Activated CD4-positive, alpha-beta T cell treated with anti-CD3 and anti-CD28 coated beads, Interleukin-2, amount 10 ng/mL, durations not matched to agents 7 days and 5 days (primary cell): ENCODE measurements at places on chromosomes 1 and 21. TPM values are rescaled to one million over a fixed set of nuclear protein-coding genes. Genes with fewer than 3 reads are reported as not detected.

DNA sequence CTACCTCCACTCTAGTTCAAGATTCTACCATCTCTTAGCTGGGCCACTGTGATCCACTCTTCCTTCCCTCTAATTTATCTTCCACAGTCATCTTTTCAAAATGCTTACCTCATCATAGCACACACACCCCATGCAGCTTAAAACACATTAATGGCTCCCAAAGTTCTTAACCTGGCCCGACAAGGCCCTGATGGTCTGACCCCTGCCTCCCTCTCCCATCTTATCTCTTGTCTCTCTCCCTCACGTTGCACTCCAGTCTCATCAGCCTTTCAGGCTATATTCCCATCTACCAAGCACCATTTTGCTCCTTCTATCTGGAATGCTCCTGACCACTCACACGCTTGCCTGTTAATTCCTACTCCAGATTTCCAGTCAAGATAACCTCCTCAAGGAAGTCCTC is 2.5 kb upstream of the ZBTB8A start:
- peaks cover 69% of the 10 kb centered on the region for H3K27me3 ChIP-seq
- DNase-seq, result no peak
- no peak overlapping the region for H3K4me3 ChIP-seq
- peaks cover 8% of the 10 kb centered on the region for H3K4me1 ChIP-seq
- peaks cover 2% of the 10 kb centered on the region for H3K36me3 ChIP-seq

DNA sequence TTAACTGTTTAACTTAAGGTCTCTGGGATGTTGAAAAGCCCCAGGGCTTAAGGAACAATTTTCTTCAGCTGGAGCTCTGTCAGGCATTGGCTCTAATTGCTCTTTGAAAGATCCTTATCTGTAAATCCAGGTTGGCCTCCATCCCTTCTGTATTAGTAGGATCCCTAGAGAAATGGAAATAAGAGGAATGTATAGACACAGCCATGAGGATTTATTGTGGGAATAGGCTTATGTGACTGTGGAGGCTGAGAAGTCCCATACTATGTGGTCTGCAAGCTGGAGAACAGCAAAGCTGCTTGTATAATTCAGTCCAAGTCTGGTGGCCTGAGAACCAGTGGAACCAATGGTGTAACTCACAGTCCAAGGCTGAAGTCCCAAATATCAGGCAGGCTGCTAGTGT is 47.6 kb upstream of the VAV3 start:
- H3K4me1 ChIP-seq, result no peaks in the 10 kb centered on the region
- no peak overlapping the region for H3K27ac ChIP-seq
- no peak for DNase-seq
- H3K36me3 ChIP-seq, result no peaks in the 10 kb centered on the region
- no peaks in the 10 kb centered on the region for H3K27me3 ChIP-seq

The TBX19 gene
- 3.1 TPM for total RNA-seq

The ATP8B2 gene
- 138 TPM for total RNA-seq

DNA sequence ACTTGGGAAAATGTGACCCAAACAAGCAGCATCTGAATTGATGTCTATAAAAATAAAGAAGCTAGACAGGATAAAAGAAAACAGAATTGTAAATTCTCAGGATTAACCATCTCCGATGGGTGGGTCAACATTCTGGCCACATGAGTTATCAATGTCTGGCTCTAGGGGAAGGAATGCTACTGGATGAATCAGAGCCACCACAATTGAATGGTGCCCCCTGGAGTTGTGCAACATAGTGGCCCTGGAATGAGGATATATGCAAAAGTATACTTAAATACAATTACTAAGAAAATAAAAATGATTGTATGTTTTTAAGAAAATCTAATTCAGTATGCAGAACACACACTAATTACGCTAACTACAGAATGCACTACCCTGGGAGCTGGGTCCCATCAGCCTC is 185.6 kb downstream of the TGFBR3 start:
- H3K36me3 ChIP-seq, result peaks cover 47% of the 10 kb centered on the region
- no peak for DNase-seq
- no peaks in the 10 kb centered on the region for H3K27me3 ChIP-seq
- peaks cover 45% of the 10 kb centered on the region for H3K4me1 ChIP-seq
- H3K27ac ChIP-seq, result no peak overlapping the region

The C1QTNF12 gene
- 1.4 TPM for total RNA-seq

The MYBPH gene
- not detected for total RNA-seq

The UBL4B gene
- not detected for total RNA-seq

The BCL2L15 gene
- 1.1 TPM for total RNA-seq

DNA sequence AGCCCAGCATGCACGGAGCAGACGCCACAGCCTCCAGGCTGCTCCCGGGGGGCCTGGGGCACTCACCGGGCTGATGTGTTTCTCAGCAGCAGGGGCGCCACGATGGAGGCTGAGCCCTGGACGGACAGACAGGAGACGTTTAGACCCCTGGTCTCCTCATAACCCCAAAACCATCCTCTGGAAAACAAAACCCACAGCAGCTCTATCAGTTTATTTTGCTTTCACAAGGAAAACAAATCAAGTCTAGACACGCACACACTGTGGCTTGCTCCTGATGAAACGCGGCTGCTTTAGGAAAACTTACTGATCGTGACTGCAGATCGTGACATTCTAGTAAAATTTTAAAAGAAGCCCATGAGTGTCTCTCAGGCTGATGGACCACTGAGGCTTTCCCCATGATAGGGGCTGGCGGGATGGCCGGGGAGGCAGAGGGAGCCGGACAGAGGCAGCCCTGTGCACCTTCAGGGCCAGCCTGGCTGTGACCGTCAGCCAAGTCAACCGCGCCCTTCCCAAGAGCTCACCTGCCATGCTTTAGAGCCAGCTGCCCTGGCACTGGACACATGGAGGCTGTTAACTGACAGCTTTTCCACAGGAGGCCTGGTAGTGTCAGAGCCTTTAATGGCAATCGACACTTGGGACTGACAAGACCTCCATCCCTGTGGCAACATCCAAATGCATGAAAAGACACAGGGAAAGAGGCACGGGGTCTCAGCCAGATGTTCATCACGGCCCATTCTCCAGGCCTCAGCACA is 5.2 kb downstream of the POFUT2 start:
- DNase-seq, result no peak
- peaks cover 28% of the 10 kb centered on the region for H3K36me3 ChIP-seq
- H3K4me1 ChIP-seq, result peaks cover 15% of the 10 kb centered on the region
- no peaks in the 10 kb centered on the region for H3K27me3 ChIP-seq
- no peak overlapping the region for H3K4me3 ChIP-seq

DNA sequence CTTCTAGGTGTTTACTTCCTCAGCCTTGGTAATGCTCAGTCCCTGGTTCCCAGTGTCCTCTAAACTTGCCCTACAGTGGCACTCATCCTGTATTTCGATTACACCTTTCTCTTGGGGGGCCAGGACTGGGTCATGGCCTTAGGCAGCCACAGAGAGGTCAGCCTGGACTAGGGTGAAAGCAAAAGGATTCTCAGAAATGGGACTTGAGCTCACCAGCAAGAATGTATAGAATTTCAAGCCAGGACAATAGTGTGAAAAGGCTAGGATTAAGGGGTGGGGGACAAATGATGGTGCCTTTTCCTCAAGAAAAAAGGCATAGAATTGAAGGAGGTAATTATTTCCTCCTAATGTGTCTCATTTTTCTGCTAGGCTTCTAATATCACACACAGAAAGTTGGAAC is 166.8 kb upstream of the RUNX1 start:
- no peak overlapping the region for H3K27ac ChIP-seq
- H3K27me3 ChIP-seq, result peaks cover 6% of the 10 kb centered on the region
- no peak overlapping the region for H3K4me3 ChIP-seq
- H3K4me1 ChIP-seq, result peaks cover 6% of the 10 kb centered on the region
- peaks cover 9% of the 10 kb centered on the region for H3K36me3 ChIP-seq
- DNase-seq, result no peak

The FAAH gene
- 6.1 TPM for total RNA-seq
